ENCODE measurements at places on chromosomes 5 and 9.
A peak's percentile ranks its signal among the peaks of the same experiment; 100 is the strongest.

DNA sequence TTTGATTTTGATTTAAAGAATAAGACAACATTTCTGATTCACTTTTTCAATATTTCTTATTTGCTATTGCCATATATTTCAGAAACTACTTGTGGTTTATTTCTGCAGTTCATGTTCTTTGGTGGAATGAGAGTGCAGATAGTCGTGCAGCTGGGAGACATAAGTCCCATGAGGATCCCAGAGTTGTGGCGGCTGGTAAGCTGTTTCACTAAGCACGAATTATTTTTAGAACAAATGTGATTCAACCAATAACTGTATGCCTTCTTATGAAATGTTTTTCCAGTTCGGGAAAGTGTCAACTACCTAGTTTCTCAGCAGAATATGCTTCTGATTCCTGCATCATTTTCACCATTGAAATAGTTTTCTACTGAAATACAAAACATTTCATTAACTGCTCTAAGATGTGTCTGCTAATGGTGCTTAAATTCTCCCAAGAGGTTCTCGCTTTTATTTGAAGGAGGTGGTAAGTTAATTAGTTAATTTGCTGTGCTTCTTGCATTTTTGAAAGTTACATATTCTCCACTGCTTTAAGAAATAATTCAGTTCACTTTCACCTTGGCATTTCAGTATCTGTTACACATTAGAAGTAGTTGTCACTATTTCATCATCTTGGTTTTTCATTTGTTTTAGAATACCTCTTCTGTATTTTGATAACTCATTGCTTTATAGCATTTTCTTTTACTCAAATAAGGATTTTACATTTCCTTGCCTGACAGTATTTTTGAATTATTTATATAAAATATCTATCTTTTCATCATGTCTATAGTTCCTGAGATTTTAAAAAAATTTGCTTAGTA is 9.0 kb downstream of the NIPSNAP3B start:
- DNase-seq: no peak

DNA sequence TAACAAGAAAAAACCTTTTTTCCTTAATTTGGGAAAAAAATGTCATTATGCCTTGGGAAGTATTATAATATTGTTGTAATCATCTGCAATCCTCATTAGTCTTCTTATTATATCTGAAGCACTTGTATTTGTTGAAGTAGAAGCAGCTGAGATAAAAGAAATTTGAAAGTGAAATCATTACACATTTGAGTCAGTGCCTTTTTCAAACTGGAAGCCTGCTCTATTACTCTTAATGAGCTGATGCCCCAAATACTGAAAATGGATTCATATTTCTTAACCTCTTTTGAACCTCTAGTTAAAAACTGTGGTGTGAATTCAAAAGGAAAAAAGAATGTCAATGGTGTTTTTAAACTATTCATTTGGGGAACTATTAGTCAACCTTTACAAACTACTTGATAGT is 1027.7 kb downstream of the NR2F1-AS1 start:
- no peak for DNase-seq

DNA sequence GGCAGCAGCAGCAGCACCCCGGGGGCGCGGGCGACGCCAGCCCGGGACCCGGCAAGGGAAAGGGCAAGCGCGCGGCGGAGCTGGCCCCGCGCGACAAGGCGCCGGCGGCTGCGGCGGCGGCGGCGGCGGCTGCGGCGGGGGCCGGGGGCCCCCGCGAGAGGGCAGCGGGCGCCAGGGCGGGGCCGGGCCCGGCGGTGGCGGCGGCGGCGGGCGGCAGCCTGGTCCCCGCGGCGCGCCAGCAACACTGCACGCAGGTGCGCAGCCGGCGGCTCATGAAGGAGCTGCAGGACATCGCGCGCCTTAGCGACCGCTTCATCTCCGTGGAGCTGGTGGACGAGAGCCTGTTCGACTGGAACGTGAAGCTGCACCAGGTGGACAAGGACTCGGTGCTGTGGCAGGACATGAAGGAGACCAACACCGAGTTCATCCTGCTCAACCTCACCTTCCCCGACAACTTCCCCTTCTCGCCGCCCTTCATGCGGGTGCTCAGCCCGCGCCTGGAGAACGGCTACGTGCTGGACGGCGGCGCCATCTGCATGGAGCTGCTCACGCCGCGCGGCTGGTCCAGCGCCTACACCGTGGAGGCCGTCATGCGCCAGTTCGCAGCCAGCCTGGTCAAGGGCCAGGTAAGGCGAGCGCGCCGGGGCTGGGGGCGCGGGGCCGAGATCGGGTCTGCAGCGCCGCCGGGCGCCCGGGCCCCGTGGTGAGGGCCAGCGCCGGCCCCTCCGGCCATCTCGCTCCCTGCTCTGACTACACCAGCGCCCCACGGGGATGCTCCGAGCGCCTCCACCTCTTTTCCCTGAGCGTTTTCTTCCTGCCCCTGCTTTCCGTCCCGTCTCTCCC is at the start of gene UBE2QL1:
UBE2QL1 (plus strand) TSS at position 238 of the 843 bp plus-strand sequence; CDS start at position 273, 35 bp downstream.
- DNase-seq: peak; percentile 45

- DNase-seq: no peak
Observed at GRCh38 chr9:18362901-18363685, 110.9 kb upstream of the ADAMTSL1 start.

DNA sequence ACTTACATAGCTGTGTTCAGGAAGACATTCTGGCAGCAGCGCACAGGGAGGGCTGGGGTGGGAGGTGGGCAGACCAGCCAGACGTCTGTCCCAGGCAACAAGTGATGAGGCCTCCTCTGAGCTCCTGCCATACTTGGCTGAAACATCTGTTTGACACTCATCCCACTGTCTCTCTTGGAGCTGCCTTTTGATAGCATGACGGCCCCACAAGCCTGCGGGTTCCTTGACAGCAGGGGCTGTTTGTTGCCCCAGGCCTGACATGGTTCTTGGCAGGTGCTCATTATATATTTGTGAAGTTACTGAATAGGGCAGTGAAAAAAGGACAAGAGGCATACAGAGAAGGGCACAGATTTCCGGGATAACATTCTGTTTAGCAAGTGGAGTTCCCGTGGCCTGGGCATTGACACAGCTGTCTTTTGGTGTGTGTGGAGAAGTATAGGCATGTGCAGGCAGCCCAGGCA is 22.2 kb upstream of the B4GALT1 start:
- no peak for DNase-seq

GRCh38 chr5:172858990-172859811 is 25.1 kb downstream of the ERGIC1 start:
- no peak for DNase-seq

GRCh38 chr5:2748179-2748860 is 3.2 kb downstream of the IRX2 start:
- no peak for DNase-seq

GRCh38 chr9:108934323-108934893 is at the start of gene ABITRAM:
Gene ABITRAM, plus strand, starts transcription at chr9:108934400. Its CDS starts 87 bp downstream, at chr9:108934487.
- peak; percentile 81 for DNase-seq

DNA sequence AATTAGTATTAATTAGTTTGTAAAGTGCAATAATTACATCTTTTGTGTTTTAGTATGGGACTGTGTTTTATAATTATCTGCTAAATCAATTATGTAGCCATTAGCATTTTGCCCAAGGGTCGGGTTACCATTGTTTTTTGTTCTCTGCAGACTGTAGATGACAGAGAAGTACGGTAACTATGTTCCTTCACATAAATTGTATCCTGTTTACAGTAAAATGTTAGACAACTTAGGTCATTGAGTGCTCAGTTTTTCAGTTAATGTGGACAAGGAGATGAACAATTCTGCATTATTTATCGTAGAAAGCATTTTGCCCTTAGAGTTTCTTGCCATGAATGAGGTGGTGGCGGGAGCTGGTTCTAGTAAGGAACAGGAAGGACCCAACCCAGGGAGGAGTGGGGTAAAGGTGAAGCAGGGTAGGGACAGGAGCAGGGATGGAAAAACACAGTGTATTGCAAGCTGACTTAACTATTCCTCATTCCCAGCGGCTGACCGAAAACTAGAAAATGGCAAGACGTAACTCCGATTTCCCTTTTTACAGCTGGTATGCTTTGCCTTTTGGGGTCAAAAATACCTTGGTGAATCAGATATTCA is 243.7 kb upstream of the SLC24A2 start:
- no peak for DNase-seq

Measured in H9 (cell line).